ENCODE measurements at places on chromosomes 1 and 21. TPM values are rescaled to one million over a fixed set of nuclear protein-coding genes. Genes with fewer than 3 reads are reported as not detected.

Gene MXRA8
- total RNA-seq: 0.29 TPM

Gene LMNA
- 335 TPM for total RNA-seq

Gene COA7
- total RNA-seq: 41.2 TPM

GRCh38 chr1:85387781-85388180 lies 77.2 kb downstream of the DDAH1 start:
- no peaks in the 10 kb centered on the region for H3K36me3 ChIP-seq
- H3K27me3 ChIP-seq: no peaks in the 10 kb centered on the region
- no peak overlapping the region for H3K4me3 ChIP-seq

DNA sequence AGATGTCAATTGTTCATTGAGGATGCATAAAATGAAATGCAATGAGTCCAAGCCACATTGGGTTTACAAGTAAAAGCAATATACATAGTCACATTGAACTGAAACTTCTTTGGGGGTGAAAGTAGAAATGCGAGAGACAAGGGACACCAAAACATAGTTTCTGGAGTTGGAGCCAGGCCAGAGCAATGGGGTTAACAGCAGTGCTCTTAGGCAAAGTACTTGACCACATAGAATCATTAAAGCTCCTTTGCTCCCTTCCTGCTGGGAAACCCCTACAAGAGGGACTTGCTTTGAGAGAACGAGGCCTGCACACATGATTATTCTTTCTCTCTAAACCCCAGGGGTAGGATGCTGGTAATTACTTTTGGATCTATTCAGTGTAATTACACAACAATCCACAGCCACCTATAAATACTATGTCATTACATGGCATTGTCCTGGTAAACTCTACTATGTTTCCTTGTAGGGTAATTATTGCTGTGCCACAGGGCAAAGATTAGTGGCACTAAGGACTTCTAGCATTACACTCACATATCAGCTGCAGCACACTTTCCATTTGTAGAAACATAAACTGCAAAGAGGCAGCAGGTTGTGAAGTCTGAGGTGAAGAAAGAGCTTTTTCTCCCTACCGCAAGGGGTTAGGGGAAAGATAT lies 421.6 kb upstream of the PBX1 start:
- no peak overlapping the region for H3K4me3 ChIP-seq
- no peaks in the 10 kb centered on the region for H3K36me3 ChIP-seq
- no peak overlapping the region for H3K27ac ChIP-seq

- H3K36me3 ChIP-seq: no peaks in the 10 kb centered on the region
- H3K4me3 ChIP-seq: no peak overlapping the region
- no peak overlapping the region for H3K27ac ChIP-seq
- no peaks in the 10 kb centered on the region for H3K27me3 ChIP-seq
- peaks cover 28% of the 10 kb centered on the region for H3K4me1 ChIP-seq
Observed at GRCh38 chr1:150558303-150558704, 9.1 kb downstream of the ADAMTSL4 start.

DNA sequence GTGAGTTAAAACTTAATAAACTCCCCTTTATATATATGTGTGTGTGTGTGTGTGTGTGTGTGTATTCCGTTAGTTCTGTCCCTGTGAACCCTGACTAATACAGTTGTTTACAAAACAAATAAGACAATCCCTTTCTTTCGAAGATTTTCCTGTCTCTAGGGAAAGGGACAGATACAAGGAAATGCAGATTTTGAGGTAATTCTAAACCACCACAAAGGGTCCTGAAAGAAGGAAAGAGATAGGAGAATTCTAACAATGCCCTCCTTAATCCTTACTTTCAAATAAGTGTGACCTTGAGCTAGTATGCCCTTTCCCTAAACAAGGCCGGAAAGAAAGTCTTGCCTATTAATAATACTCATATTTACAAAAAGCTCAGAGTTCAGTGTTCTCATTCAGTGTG lies 164.8 kb upstream of the COL11A1 start:
- no peak overlapping the region for H3K27ac ChIP-seq
- DNase-seq: no peak
- no peaks in the 10 kb centered on the region for H3K36me3 ChIP-seq

DNA sequence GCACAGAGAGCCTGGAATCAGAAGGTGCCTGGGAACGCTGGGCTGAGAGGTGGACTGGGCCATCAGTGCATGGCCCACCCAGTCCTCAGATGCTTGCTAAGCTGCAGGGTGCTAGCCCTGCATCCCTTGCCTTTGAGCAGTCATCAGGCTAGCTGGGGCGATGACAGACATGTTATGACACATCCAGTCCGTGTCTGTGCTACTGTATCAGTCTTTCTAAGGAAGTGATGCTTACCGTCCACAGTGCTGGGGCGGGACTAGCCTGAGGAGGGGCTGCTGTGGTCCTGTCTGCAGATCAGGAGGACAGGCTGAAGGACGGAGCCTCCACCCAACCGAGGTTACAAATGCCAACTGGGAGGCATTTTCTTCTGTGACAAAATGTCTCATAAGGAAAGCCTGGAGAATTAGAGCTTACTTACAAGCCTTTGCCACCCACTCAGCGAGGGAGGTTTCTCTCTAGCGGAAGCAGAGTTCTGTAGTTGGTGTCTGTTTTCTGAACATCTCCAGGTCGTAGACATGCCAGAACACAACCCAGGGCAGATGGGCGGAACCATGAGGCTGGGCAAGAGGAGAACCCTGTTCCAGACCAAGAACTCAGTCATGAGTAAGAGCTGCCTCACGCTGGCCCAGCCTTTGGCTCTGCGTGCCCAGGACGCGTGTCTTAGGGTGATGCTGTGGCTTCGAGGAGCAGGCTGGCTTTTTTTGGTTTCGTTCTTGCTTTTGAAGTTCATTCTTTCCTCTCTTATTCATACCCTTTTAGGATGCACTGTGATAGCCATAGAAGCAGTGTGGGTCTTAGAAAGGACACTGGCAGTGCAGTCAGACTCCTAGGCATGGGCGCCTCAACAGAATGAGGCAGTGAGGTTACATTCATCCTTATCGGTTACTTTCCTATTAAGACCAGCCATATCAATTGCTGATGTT lies 14.3 kb downstream of the SLFNL1 start:
- H3K27me3 ChIP-seq: no peaks in the 10 kb centered on the region
- no peak overlapping the region for H3K27ac ChIP-seq
- H3K4me1 ChIP-seq: peaks cover 17% of the 10 kb centered on the region

DNA sequence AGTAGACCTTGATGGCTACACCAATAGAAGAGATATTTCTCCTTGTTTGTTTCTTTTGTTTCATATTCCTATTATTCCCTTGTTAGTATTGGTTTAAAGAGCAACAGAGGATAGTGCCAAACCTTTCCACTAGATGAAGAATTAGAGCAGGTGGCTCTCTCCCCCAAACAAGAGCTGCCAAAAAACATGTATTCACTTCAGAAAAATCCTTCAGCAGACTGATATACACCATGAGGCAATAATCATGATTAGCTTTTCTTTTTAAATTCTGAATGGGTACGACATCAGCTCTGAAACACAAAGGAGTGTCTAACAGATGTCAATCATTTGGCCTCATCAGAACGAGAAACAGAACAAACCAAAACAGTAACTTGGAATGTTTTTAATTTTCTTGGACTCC lies 67.3 kb upstream of the MAP10 start:
- no peak for DNase-seq
- H3K4me1 ChIP-seq: no peaks in the 10 kb centered on the region
- H3K27ac ChIP-seq: no peak overlapping the region
- H3K27me3 ChIP-seq: no peaks in the 10 kb centered on the region
- no peak overlapping the region for H3K4me3 ChIP-seq
- no peaks in the 10 kb centered on the region for H3K36me3 ChIP-seq

- peaks cover 28% of the 10 kb centered on the region for H3K27me3 ChIP-seq
- H3K36me3 ChIP-seq: no peaks in the 10 kb centered on the region
- H3K4me3 ChIP-seq: peak within 1 kb of the TSS; percentile 46
- H3K27ac ChIP-seq: no peak within 1 kb of the TSS
Observed at GRCh38 chr1:226548256-226549093, at the start of gene STUM. Gene STUM (plus strand): TSS chr1:226548764. CDS start chr1:226548905, 141 bp downstream.

- H3K36me3 ChIP-seq: no peaks in the 10 kb centered on the region
- DNase-seq: peak; percentile 31
Observed at GRCh38 chr1:231919886-231920285, 293.3 kb downstream of the DISC1 start.

- H3K27me3 ChIP-seq: no peaks in the 10 kb centered on the region
- H3K4me1 ChIP-seq: no peaks in the 10 kb centered on the region
- H3K4me3 ChIP-seq: no peak overlapping the region
- H3K36me3 ChIP-seq: no peaks in the 10 kb centered on the region
Observed at GRCh38 chr1:23395154-23395724, 25.6 kb upstream of the ZNF436 start.

GRCh38 chr21:27734146-27734545 lies 767.3 kb upstream of the ADAMTS5 start:
- no peak overlapping the region for H3K27ac ChIP-seq
- no peaks in the 10 kb centered on the region for H3K27me3 ChIP-seq
- H3K4me1 ChIP-seq: no peaks in the 10 kb centered on the region
- H3K4me3 ChIP-seq: no peak overlapping the region
- H3K36me3 ChIP-seq: no peaks in the 10 kb centered on the region

GRCh38 chr21:14557413-14557812 lies 11.3 kb upstream of the SAMSN1 start:
- no peak overlapping the region for H3K4me3 ChIP-seq
- H3K4me1 ChIP-seq: peaks cover 15% of the 10 kb centered on the region
- DNase-seq: no peak
- no peaks in the 10 kb centered on the region for H3K27me3 ChIP-seq

DNA sequence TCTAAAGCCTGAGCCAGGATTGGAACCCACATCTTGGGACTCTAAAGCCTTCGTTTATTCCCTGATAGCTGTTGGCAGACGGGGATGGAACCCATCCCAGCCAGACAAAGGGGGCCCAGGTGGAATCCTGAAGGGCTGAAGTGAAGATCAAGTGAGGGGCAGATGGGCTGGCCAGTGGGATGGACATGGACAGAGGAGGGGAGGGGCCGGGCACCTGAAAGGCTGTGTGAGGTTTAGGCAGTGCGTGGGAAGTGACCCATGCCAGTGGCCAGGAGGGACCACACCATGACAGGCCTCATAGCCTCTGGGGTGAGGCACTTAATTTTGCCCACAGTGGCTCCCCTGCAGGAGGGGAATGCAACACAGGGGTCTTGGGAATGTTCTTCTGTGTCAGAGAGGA lies 44.6 kb upstream of the DMRTB1 start:
- no peaks in the 10 kb centered on the region for H3K27me3 ChIP-seq
- no peak overlapping the region for H3K4me3 ChIP-seq
- no peaks in the 10 kb centered on the region for H3K36me3 ChIP-seq
- H3K27ac ChIP-seq: peak overlapping the region; percentile 72
- H3K4me1 ChIP-seq: peaks cover 57% of the 10 kb centered on the region

DNA sequence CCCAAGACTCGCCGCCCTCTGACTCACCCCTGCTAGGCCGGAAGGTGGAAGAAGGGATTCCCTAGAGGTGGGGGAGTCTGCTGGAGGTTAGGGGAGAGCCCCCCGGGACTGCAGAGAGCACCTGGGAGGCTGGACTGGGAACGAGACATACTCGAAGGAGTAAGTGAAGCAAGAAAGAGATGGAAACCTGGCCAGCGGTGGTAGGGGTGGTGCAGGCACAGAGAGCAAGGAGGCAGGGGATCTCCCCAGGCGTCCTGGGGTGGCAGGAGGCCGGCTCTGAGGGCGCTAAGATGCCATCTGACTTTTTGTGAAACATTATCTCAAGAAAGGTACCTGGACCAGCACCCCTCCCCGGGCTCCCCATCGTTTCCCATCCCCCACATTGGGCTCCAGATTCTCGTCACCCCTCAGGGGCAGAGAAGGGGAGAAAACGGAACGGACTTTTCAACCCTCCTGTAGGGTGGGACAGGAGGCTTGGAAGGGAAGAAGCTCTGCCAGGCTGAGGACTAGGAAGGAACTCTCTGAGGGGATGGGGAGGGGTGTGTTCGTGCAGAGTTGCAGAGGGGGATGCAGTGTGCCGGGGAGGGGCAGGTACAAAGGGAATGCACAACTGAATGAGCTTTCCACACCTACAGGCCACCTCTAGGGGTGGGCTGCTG lies 708 bp downstream of the CHRNB2 start:
- H3K27ac ChIP-seq: no peak overlapping the region
- no peak for DNase-seq
- peaks cover 24% of the 10 kb centered on the region for H3K27me3 ChIP-seq
- H3K36me3 ChIP-seq: no peaks in the 10 kb centered on the region

DNA sequence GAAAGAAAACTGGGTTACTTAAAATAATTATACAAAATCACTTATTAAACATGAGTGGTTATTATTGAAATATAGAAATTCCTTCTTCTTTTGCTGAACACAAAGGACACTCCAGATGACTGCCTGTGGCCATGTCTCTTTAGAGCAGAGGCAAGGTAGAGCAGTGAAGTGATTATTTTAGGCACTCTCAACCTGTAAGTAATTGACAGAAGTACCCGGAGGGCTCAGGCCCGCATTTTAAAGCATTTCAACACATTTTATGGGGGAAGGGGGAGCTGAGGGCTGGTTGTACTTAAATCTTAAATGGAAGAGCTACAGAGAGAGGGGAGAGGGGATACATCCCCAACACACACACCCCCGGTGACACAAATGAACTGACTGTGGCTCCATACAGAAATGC lies 10.2 kb downstream of the OSCP1 start:
- no peaks in the 10 kb centered on the region for H3K4me1 ChIP-seq
- no peaks in the 10 kb centered on the region for H3K27me3 ChIP-seq
- no peak for DNase-seq
- H3K4me3 ChIP-seq: no peak overlapping the region

GRCh38 chr1:14876747-14877146 lies 276.8 kb upstream of the TMEM51 start:
- no peaks in the 10 kb centered on the region for H3K27me3 ChIP-seq
- DNase-seq: no peak
- no peaks in the 10 kb centered on the region for H3K4me1 ChIP-seq
- no peak overlapping the region for H3K4me3 ChIP-seq
- no peaks in the 10 kb centered on the region for H3K36me3 ChIP-seq
- H3K27ac ChIP-seq: no peak overlapping the region

DNA sequence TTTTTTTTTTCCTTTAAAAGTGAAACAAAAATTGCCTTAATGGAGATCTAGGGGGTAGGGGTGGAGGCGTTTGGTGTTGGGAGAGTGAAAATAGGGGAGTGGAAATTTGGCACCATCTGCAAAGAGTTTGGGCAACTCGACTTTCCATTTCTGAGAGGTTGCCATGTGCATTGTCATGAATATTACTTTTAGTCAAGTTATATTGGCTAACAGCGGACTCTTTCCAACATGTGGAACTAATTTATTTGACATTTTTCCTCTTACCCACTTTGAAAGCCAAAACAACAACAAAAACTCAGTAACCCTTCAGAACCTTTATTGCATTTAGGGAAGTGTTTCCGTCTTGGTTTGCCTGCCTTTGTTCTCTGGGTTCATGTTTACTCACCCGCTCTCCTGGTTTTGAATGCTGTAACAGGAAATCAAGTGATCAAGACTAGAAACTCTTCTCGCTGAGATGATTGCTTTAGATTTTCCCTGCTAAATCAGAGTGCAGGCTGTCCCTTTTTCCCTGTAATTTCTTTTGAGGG lies 70.4 kb downstream of the CACHD1 start:
- no peak overlapping the region for H3K27ac ChIP-seq
- H3K4me3 ChIP-seq: no peak overlapping the region
- no peaks in the 10 kb centered on the region for H3K36me3 ChIP-seq
- no peak for DNase-seq

DNA sequence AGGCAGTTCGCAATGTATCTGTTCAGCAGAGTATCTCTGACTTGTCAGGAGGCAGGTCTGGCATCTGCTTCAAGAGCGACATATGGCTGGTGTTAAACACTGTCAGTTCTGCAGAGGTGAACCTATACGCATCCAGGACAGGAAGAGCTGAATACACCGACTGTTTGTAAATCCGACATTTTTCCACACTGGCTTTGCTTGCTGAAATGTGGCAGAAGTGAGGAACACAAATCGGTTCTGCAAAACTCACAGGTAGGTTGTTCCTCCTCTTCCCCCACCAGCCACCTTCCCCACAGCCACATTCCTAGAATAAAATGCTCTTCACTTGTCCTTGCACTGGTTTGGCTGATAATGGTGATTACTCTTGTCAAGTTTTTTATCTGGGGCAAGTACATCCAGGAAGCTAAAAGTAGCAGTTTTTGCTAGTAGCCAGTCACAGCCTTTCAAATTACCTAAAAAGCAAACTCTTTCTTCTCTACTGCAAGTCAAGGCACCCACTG lies 289.2 kb downstream of the GRIK1 start:
- no peaks in the 10 kb centered on the region for H3K4me1 ChIP-seq
- DNase-seq: no peak
- no peaks in the 10 kb centered on the region for H3K27me3 ChIP-seq

Measured in CD8-positive, alpha-beta memory T cell (primary cell).